ENCODE measurements at places on chromosomes 13 and 19. TPM values are rescaled to one million over a fixed set of nuclear protein-coding genes. Genes with fewer than 3 reads are reported as not detected.

Gene IL4I1
- 0.39 TPM for total RNA-seq

- no peak for ATAC-seq
Observed at GRCh38 chr19:52520013-52520412, 7.5 kb upstream of the ZNF808 start.

- no peak for ATAC-seq
Observed at GRCh38 chr19:23394511-23394910, 760 bp downstream of the ZNF91 start.

Gene TEX29
- total RNA-seq: not detected

GRCh38 chr13:29688193-29688592, 92.7 kb upstream of the SLC7A1 start:
- ATAC-seq: no peak

Gene CYP4F8
- not detected for total RNA-seq

DNA sequence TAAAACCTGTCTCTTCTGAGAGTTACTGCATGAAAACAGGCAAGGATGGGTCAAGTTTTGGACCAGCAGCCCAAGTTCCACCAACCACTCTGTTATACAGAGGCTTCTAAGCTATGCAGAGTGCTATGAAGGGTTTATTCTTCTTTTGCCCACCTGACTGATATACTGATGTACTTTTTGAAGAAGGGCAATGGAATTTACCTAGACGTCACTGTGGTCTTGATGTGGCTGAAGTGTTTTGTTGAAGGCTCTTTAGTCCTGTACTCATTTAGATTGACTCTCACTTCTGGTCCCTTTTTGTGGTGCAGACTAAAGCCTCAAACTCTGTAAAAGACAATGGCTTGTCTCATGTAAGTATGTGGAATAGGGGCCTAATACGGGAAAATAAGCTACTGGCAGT, 92.0 kb downstream of the DGKH start:
- ATAC-seq: no peak

- ATAC-seq: no peak
Observed at GRCh38 chr19:3785451-3785937, 687 bp downstream of the MATK start.

DNA sequence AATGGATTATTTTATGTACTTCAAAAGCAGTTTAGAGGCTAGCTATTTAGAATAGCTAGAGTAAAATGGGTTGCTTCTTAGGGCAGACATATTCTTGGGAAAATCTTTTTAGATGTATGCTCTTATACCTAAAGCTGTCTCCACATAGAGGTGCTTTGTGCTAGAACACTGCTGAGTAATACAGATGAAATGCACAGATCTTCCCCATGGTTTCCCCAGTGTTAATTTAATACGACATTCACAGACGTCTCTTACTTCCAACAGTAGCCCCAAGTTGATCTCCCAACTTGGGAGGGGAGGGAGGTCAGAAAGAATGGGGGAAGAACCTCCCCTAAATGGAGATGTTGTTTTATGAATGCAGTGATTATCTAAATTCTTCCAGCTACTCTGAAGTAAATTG, 16.9 kb downstream of the NALCN start:
- ATAC-seq: no peak

GRCh38 chr13:93635616-93636032, 409.0 kb downstream of the GPC6 start:
- peak; percentile 39 for ATAC-seq

DNA sequence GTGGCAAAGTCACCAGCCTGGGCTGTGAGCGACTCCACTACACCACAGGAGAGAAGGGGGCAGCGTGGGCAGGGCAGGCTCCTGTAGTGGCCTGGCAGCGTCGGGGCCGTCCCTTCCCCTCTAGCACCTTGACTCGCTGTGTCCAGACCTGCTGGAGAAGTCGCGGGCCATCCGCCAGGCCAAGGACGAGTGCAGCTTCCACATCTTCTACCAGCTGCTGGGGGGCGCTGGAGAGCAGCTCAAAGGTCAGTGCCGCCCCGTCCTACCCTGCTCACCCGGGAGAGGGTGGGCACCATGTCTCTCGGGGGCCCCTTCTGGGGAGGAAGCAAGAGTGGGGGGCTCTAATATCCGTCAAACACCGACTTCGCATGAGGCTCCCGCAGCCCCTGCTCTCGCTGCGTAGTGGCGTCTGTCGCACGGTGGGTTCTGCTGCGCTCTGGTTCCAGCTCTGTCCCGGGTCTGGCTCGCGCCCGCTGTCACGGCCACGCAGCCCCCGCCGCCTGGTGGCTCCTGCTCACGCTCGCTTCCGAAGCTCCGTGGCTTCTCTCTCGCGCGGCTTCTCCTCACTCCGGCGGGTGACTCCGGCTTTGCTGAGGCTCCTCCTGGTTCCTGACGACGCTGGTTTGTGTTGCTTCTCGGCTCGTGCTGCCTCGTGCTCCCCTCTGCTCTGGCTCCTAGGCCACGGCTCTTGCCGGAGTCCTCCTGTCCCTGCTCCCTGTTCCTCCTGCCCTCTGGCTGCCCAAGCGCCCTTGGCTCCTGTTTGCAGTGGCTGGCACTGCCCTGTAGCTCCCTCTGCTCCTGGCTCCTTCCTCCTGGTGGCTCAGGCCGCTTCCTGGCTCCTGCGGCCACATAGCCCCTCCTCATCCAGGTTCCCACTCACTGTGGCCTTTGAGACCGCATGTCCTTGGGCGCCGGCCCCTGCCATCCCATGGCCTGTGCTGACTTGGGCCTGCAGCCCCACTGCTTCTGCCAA, 27.2 kb downstream of the MYH14 start:
- ATAC-seq: no peak

Measured in gastroesophageal sphincter (tissue), 4 donors.